ENCODE measurements at places on chromosomes 6 and 20.

GRCh38 chr20:32125506-32125905, 16.0 kb downstream of the TM9SF4 start:
- no peak for DNase-seq

GRCh38 chr6:168136622-168137021, 57.6 kb upstream of the FRMD1 start:
- DNase-seq, result no peak

DNA sequence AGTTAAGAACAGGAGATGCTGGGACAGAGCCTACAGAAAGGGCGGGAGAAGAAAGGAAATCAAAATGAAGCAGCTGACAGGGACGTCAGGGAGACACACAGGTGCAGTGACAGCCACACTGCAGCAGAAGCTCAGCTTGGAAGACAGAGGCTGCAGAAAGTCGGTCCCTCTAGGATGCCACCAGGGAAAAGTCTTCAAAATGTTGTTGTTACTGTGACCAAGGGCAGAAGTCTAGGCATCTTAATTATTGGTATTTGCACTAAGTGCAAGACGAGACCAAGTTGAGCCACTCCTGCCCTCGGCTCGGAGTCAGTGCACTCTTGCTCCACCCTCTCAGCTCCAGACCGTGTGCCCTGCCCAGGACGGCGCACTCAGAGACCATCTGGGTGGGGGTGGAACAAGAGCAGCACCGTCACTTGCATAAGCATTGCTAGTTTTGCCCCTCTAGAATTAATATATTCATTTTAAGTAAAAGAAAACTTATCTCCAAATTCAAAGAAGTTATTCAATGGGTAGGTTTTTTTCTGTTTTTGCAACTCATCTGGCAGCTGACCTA, 2.6 kb downstream of the PRR18 start:
- DNase-seq, result no peak

GRCh38 chr6:32982084-32982701, 13.8 kb downstream of the BRD2 start:
- DNase-seq, result no peak

GRCh38 chr20:45649312-45649863, 18.3 kb upstream of the WFDC9 start:
- DNase-seq, result no peak

DNA sequence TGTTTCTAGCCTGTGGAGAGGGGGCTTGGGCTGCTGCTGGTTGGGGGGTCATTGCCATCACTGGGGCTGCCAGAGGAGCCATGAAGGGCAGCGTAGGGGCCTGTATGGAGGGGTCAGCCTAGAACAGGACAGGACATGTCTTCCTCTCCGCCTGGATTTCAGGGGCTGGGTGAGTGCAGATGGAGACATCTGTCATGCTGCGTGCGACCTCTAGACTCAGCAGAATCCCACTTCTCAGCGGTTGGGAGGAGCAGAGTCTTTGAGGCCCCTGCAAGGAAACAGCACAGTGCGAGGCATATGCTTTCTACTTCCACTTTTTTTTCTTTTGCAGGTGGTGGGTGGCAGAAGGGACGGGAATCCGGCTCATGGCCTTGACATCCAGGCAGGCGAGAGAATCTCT, 67.9 kb downstream of the EZR start:
- no peak for DNase-seq

Data from naive thymus-derived CD8-positive, alpha-beta T cell (primary cell).